ENCODE measurements at places on chromosomes 5 and 9.

DNA sequence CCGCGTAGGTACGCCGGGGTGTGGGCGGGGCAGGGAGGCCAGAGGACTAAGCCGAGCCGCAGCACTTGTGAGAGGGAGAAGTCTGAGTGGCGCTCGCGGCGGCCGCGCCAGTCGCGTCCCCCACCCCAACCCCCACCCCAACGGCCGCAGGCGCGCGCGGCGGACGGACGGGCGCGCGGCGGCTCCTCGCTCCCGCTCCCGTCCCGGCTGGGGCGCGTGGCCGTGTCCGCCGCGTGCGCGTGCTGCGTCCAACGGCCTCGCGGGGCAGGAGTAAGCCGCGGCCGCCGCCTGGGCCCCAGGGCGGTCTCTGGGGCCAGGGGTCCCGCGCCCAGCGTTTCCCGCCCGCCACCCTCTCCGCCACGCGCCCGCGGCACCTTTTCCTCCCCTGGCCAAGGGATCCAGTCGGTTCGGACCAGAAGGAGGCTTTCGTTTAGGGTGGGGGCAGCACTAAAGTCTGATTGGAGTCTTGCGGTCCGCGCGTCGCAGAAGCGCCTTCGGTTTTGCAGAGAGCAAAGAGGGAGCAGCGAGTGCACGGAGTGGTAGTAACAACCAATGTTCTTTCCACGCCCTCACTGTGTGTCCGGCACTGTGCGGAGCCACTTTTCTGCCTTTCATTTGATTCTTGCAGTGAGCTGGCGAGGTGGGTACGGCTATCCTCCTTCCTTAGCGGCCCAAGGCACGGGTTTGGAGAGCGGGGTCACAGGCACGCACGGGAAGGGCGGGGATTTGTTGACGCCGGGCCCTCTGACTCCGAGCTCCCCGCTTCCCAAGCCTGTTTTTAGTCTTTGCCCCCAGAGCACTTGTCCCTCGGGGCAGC is 483 bp downstream of the G3BP1 start:
- DNase-seq = peak; percentile 59

GRCh38 chr5:135829681-135830383 is 4.6 kb upstream of the SLC25A48 start:
- peak; percentile 77 for DNase-seq

DNA sequence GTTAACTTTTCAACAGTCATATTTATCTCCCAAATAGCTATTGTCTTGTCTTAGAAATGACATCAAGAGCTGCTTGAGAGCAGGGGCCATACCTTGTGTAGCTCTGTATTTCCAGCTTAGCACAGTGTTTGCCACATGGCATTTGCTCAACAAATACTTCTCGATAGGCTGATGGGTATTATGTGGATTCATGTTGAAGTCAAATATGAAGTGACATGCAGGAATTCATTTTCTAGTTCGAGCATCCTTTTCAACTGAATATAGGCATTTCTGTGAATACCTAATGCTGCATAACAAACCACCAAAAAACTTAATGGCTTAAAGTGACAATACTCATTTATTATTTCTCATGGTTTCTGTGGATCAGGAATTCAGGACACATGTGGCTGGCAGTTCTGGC is 125.6 kb downstream of the TLE1 start:
- DNase-seq = no peak

DNA sequence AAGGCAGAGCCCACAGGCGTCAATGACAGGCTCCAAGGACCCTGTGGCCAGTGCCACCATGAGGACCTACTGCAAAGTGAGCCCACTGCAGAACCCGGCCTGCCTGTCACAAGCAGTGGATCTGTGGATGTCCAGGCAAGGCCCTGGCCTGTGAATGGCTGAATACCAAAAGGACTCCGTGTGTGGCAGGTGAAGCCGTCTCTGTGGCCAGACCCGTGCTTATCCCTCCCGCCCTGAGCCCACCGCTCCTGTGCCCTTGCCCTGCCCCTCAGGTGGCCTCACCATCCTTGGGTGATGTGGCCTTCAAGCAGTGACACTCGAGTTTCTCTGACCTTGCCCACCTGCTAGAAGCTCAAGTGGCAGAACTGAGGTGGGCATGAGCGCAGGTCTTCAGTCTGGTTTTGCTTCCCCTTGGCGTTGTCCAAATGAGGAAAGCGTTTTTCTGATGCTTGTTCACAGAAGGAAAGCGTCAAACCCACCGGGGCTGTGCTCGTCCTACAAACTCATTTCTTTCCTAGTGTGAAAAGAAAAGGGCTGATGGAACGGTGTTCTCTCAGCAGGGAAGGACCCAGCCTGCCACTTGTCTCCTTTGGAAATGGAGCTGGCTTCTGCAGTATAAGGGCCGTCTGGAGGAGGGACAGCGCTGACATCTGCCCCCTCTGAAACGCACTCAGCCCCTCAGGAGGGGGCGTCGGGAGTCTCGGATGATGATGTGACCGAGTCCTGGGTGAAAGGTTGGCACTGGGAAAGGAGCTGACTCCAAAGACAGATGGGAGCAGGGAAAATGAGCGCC is 377.7 kb upstream of the IRX4 start:
- DNase-seq = no peak

- DNase-seq = no peak
Observed at GRCh38 chr9:126108240-126108639, 218.4 kb upstream of the MVB12B start.

GRCh38 chr9:112104901-112105300 is 70.2 kb downstream of the SUSD1 start:
- no peak for DNase-seq

- DNase-seq = no peak
Observed at GRCh38 chr5:159878988-159879471, 37.3 kb upstream of the ADRA1B start.

GRCh38 chr5:171700318-171700912 is 85.2 kb upstream of the SMIM23 start:
- DNase-seq = no peak

DNA sequence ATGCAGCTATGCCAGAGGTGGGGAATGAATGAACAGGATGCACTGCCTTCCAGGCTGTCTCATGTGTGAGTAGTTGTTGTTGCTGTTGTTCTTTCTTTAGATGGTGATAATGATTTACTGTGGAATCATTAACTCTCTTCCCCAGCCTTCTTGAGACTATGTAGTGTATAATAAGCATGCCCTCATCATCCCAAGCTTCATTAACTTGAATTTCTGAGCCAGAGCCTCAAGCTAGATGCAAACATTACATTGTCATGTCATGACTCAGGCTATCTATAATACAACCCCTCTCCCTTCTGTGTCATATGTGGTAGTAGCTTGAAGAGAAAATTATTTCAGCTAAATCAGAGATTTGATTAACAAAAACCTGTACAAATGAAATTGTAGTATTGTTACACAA is 10.0 kb upstream of the ADAMTSL1 start:
- DNase-seq = no peak

DNA sequence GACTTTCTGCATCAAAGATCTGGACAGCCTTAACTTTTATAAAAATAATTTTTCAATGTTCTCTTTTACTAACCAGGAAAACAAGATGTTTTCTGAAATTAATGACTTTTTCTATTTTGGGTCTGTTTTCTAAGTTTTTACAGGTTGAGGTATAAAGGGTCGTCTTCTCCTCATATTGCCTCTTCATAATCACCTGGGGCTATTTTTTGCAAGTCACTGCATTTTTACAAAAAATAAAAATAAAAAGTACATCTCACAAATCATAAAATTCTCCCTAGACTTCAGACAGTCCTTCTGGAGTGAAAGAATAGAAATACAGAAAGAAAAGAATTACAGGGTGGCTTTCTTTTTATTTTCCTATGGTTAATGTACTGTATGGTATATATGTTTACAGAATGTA is 168.5 kb downstream of the PALM2AKAP2 start:
- DNase-seq = no peak

- DNase-seq = no peak
Observed at GRCh38 chr5:146667633-146668272, 151.8 kb upstream of the GPR151 start.

GRCh38 chr9:72371151-72371550 is 6.1 kb upstream of the ZFAND5 start:
- DNase-seq = no peak

Data from stimulated activated CD8-positive, alpha-beta memory T cell treated with anti-CD3 and anti-CD28 coated beads, Interleukin-4, amount 100 ng/mL, for 48 hours (primary cell).